ENCODE measurements at places on chromosomes 4 and X.

DNA sequence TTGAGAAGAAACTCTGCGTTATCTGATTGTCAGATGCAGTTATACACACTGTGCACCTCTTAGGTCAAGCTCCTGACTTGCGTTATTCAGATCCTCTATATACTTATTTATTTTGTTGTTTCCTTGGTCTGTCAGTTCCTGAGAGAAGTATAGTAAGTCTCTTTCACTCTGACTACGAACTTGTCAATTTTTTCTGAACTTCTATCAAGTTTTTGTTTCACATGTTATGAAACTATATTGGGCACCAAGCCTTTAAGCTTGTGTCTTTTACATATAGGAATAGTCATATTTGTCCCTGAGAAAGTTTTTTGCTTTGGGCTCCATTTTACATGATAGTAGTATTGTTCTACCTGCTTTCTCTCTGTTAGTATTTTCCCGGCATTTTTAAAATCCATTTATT is 31.7 kb downstream of the ZNF275 start:
- DNase-seq = no peak

DNA sequence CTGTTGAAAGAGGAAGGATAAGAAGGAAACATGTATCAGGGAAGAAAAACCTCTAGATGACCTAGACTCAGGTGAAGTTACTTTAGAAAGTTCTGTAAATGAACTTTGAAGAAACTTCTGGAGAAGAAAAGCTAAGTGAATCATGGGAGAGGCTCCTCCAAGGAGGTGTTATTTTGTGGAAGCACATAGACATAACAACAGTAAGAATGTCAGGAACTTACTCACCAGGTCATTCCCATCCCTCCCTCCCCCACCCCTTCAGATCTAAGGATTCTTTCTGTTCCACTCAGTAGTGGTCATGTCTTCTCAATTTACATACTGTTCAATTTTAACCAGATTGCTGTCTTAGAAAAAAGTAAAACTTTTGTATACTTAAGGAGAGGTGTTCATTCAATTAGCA is 310.5 kb upstream of the DDX53 start:
- DNase-seq = no peak

GRCh38 chr4:150302553-150302952 is 224.3 kb downstream of the DCLK2 start:
- no peak for DNase-seq

DNA sequence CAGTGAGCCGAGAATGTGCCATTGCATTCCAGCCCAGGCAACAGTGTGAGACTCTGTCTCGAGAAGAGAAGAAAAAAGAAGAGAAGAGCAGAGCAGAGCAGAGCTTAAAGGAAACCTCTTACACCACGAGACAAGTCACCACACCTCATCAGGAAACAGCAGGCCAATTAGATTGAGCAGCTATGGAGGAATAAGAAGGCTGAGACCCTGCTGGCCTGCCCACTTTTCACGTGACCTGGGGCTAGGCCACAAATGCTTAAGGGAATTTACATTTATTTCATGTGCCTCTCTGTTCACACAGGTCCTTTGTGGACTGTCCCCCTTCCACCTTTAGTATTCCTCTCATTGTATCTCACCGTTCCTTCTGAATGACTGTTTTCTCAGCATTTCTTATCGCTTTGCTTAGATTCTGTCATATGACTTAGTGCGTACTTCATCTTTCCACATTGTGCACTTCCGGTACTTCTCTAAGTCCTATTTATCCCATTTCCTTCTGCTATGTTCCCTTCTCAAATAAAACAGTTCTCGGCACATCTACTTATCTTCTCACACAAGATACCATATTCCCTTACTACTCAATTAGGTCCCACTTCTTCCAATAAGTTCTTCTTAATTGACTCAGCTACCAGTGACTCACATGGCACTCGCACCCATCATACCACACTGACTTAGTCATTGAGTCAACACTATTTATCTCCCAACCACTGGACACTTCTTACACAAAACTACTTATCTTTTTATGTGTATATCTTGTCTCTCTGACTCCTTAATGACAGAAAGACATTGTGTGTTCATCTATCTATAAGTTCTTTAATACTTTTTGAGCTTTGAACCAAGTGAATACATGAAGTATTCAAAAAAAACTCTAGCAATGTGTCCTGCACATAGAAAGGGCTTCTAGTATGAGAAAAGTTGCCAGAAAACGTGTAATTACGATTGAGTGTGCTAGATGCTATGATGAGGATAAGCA is 11.0 kb downstream of the CUL4B start:
- DNase-seq = no peak

DNA sequence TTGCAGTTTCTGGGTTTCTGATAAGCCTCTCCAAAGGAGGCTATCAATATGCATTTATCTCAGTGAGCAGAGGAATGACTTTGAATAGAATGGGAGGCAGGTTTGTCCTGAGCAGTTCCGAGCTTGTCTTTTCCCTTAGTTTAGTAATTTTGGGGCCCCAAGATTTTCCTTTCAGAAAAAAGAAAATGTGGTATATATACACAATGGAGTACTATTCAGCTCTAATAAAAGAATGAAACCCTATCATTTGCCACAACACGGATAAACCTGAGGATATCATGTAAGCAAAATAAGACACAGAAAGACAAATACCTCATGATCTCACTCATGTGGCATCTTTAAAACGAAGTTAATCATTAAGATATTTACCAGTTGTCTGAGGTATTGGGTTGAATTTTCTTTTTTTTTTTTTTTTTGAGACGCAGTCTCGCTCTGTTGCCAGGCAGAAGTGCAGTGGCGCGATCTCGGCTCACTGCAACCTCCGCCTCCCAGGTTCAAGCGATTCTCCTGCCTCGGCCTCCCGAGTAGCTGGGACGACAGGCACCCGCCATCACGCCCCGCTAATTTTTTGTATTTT is 540 bp downstream of the ZNF721 start:
- no peak for DNase-seq

GRCh38 chr4:65719635-65720034 is 49.3 kb upstream of the EPHA5 start:
- DNase-seq = no peak

- DNase-seq = no peak
Measured at GRCh38 chr4:22385611-22386011, 130.3 kb downstream of the ADGRA3 start.

- DNase-seq = no peak
Measured at GRCh38 chr4:156401371-156401770, 447.7 kb upstream of the CTSO start.

- DNase-seq = no peak
Measured at GRCh38 chr4:151409470-151410313, 716 bp downstream of the FHIP1A start.

- no peak for DNase-seq
Measured at GRCh38 chr4:7854216-7854615, 85.4 kb downstream of the AFAP1 start.

- DNase-seq = no peak
Measured at GRCh38 chr4:2296631-2297601, 35.0 kb upstream of the MXD4 start.

DNA sequence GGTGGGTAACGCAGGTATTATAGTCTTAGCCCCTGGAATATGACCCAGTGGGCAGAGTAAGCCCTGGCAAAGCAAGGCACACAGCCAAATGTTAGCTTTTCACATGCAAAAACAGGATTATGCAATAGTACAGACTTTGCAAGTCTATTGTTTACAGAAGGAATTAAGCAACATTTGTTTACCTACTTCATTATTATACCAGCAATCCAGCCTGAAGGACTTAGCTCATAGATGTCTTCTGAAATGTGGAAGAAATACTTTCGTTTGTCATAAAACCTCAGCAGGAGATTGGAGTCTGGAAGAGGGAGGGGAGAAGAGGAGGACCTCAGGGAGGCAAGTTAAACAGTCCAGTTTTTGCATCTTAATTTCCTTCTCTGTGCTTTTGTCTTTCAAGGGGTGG is 226.7 kb upstream of the CENPE start:
- no peak for DNase-seq

DNA sequence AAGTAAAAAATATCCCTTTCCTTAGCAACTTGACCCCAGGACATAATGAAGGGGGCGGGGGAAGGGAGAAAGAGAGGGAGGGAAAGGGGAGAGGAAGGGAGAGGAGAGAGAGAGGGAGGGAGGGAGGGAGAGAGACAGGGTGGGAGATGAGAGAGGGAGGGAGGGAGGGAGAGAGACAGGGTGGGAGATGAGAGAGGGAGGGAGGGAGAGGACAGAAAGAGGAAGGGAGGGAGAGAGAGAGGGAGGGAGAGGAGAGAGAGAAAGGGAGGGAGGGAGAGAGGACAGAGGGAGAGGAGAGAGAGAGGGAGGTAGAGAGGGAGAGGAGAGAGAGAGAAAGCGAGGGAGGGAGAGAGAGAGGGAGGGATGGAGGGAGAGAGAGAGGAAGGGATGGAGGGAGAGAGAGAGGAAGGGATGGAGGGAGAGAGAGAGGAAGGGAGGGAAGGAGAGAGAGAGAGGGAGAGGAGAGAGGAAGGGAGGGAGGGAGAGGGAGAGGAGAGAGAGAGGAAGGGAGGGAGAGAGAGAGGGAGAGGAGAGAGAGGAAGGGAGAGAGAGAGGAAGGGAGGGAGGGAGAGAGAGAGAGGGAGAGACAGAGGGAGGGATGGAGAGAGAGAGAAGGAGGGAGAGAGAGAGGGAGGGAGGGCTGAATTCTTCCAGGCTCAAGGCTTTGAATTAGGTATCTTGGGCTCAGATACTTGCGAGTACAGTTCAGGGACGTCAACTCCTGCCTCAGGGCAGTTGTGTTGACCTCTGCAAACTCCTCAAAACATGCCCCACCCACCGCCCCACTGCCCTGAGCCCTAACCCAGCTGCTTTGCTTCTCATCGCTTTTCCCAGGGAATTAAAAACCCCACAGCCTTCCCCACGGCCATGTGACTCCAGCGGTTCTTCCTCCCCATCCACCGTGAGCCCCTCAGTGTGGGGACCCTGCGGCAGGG is 40.0 kb upstream of the ADRA2C start:
- no peak for DNase-seq

GRCh38 chr4:182931691-182932345 is 14.6 kb upstream of the DCTD start:
- DNase-seq = no peak

- DNase-seq = no peak
Measured at GRCh38 chr4:78937837-78938236, 1.4 kb downstream of the PAQR3 start.

DNA sequence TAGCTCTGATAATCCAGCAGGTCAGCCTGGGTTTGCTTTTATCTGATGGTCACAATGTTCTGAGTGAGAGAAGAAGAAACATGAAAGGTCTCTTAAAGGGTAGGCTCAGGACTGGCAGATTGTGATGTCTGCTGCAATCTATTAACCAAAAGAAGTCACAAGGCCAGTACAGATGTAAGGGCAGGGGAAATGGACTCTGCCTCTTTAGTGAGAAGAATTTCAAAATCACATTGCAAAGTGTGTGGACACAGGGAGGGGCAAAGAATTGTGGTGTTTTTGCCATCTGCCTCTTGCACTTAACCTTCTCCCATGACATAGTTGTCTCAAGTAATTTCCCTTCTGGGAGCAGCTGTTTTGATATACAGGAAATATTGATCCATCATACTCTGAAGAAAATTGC is 40.9 kb downstream of the IL1RAPL1 start:
- no peak for DNase-seq
